ENCODE measurements at places on chromosomes 13 and 19.

DNA sequence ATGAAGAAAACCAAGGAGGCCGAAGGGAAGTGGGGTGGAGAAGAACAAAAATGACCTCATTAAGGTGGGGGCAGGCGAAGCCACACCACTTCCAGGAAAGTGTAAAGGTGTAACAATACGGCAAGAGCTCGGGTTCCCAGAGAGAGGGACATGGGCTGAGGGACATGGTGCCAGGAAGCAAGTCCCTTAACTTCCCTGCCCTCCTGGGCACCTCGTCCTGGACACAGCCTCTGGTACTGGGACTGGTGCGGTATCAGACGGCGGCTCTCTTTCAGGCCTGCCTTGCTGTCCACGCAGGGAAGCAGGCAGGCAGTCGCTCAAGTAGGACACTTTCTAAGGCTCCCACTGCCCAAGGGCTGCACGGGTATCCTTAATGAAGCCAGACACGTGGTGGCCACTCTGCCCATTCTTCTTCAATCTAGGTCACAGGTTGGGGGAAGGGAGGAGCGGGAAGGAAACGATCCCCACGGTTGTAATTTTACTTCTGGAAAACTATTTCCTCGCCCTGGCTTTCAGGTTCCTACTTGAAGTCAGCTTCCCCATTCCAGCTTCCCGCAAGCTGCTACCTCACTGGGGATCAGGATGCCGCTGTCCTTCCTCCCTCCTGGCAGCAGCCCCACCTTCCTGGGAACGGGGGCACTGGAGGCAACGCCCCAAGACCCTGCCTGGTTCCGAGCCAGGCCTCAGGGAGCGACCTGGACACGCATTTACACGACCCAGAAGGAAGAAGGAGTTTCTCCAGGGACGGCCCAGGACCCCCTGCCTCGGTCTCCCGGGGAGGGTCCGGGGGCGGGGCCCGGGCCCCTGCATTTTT lies 1.2 kb downstream of the AP3D1 start:
- DNase-seq = no peak

DNA sequence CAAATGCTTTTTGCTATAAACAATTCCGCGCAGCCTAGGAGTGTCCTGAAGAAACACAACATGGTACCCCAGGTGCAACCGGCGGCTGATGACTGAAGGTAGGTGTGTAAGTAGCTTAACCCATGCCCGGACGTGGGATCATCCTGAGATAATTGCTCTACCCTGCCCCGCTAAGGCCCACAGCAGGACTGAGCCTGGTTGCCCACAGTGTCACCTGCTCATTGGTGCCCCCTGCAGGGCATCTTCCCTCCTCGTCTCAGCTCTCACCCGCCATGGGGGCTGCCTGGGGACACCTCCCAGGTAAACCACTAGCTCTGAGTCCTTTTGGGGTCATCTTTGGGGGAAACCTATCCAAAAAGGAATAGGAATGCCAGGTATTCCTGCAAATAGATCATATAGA lies 22.3 kb downstream of the TMEM161A start:
- DNase-seq = peak; percentile 33

DNA sequence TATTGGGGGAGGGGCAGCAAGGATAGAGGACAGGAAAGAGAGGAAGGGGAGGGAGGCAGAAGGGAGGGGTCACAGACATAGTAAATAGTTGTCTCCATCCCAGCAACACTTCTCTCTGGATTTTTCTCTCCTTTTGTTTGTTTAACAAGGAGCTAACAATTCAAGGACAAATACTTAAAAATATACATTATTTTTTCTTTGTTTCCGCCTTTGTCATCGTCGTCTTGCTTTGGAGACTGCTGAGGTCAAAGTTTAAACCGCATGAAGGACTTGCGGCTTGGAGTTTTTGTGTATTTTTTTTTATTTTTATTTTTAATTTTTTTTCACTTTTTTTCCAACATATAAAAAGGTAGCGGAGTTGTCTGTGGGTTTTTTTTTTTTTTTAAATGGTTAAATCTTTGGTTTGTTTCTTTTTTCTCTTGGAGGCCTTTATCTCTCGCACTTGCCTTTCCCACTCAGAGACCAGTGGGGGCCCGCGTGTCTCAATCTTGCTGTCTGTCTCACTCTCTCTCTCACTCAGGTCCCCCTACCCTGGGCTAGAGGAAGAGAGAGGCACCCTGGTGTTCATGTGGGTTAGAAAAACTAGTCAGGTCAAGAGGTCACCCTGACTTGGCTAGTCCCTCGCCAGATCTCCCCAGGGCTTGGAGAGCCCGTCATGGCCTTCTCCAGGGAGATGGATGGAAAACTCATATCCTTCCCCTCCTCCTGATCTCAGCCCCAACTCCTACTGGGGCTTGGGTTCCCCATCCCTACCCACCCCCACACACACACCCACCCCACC lies 11.0 kb downstream of the ZNF574 start:
- DNase-seq = no peak

GRCh38 chr13:98405107-98405571 lies 171.8 kb downstream of the STK24 start:
- no peak for DNase-seq

GRCh38 chr13:107574517-107575210 lies 640.7 kb downstream of the LIG4 start:
- no peak for DNase-seq

DNA sequence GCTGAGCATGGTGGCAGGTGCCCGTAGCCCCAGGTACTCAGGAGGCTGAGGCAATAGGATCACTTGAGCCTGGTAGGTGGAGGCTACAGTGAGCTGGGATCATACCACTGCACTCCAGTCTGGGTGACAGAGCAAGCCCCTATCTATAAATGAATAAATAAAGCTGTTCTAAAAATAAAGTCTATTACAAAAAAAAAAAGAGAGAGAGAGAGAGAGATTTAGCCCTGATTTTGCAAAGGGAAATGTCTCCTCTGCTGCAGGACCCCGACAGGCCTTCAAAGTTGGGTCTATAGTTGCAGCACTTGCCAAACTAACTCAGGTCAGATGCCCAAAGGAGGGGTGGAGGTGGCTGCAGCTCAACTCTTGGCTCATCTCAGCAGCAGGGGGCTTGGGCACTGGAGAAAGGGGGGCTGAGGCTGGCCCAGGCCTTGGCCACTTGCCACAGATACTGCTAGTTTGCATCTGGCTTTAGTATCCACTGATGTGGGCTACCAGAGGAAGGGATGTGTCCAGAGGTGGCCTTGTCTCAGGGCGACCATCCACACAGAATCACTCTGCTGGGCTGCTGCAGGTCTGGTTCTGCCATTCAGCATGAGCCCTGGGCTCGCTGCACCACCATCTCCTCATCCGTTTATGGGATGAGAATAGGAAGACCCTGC lies 30.8 kb upstream of the AKT2 start:
- DNase-seq = no peak

DNA sequence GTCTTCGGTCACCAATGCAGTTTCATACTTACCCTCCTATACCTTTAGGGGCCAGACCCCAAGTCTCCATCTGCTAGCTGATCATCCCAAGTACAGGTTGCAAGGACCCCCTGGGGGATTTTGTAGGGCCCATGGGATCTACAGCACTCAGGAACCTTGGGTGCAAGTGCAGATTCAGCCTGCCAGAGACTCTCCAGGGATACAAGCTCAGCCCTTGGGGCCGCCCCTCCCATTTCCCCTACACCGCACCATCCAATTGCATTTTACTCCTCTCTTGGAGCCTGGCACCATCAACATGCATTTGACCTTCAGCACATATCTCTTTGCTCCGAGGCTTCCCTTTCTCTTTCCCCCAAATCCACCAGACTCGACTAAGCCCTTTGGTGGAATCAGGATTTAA lies 154.7 kb upstream of the ZNF536 start:
- DNase-seq = no peak

GRCh38 chr13:25752957-25753551 lies 298.8 kb downstream of the SHISA2 start:
- DNase-seq = peak; percentile 8
